ENCODE measurements at places on chromosomes 16 and 17.

- no peak for DNase-seq
These were observed 116.4 kb downstream of the NPIPB5 start for GRCh38 chr16:22627043-22627442.

GRCh38 chr16:89507214-89507833 is 879 bp upstream of the SPG7 start:
- DNase-seq, result peak; percentile 26

GRCh38 chr17:80926591-80927250 is 64.9 kb upstream of the CHMP6 start:
- no peak for DNase-seq

GRCh38 chr16:84063980-84064379 is 21.4 kb upstream of the SLC38A8 start:
- no peak for DNase-seq

GRCh38 chr17:32899236-32900013 is 22.5 kb upstream of the MYO1D start:
- no peak for DNase-seq

Measured in CD4-positive, alpha-beta T cell treated with Interleukin-12 subunit alpha and Interleukin-12 subunit beta, for 1 hour (primary cell).